Motor neuron (in vitro differentiated cells): ENCODE measurements at places on chromosomes 2 and 18. TPM values are rescaled to one million over a fixed set of nuclear protein-coding genes. Genes with fewer than 3 reads are reported as not detected.

GRCh38 chr2:240217431-240218301 is 77.2 kb upstream of the OTOS start:
- no peak for ATAC-seq

The MYCN gene
- 7.4 and 7.7 TPM in 2 replicates for total RNA-seq

GRCh38 chr18:24930971-24931370 is 421.0 kb downstream of the ZNF521 start:
- peak; percentile 42 for ATAC-seq

- peak; percentile 67 for ATAC-seq
Observed at GRCh38 chr2:3611589-3611988, 16.7 kb downstream of the COLEC11 start.

GRCh38 chr2:130371723-130372054 is 15.8 kb downstream of the PTPN18 start:
- ATAC-seq: no peak

GRCh38 chr2:43226955-43227829 is 786 bp upstream of the ZFP36L2 start:
- ATAC-seq: peak; percentile 71

GRCh38 chr2:122329278-122329677 is 573.8 kb downstream of the TSN start:
- ATAC-seq: no peak

The IL1RL2 gene
- 0.14 TPM in 1 of 2 replicates, not detected in the other for total RNA-seq

The RNF152 gene
- 18.5 and 23.9 TPM in 2 replicates for total RNA-seq

DNA sequence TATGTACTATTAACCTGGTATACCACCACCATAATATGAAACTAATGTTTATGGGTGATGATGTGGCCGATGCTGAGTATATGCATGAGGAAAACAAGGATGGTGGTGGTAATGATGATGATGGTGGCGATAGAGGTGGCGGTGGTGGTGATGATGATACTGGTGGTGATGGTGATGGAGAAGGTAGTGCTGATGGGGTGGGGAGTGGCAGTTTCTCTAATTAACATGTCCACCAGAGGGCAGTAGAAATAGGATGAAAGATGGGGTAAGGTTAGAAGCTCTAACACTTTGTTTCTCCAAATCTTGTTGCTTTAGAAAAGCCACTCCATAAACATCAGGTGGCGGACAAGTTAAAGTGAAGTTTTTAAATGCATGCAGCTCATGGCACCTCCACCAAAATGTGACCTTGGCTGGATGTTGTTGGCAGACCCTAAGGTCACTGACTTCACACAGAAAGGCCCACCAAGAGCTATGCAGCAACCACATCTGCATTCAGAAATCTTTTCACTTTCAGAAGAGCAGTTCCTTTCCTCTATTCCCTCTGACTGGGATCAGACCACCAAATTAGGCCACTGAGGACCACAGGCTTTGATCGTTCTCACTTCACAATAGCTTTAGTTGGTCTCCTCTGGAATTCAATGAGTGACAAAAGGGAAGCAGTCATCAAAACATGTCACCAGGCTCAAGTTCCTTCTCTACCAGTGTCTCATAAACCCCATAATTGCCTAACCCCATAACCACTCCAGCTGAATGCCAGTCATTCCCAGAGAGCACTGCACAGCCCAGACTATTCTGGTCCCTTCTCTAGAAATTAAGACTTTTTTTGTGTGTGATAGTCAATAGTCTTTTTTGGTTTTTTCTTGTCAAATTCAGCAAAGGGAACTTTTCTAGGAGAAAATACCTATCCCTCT is 7.5 kb upstream of the BCL11A start:
- ATAC-seq: no peak

GRCh38 chr2:195579776-195580555 is 77.1 kb upstream of the SLC39A10 start:
- no peak for ATAC-seq

DNA sequence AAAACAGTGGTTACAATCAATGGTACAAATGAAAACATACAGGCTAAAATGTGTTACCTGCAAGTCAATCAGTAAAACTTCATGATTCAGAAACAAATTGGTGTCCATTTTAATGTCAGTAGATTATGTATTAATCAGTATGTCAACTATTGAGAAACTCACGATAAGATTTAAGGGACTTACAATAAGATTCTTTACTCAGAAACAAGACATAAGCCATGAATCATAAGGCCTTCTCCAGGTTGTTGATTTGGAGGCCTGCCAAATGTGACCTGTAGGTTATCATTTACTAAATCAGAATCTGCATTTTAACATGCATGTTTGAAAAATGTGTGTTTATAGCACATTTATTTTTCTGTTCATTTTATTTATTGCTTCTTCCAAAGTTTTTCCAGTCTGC is 623.1 kb downstream of the CCDC85A start:
- no peak for ATAC-seq

The KHK gene
- total RNA-seq: 0.22 and 1.3 TPM in 2 replicates

DNA sequence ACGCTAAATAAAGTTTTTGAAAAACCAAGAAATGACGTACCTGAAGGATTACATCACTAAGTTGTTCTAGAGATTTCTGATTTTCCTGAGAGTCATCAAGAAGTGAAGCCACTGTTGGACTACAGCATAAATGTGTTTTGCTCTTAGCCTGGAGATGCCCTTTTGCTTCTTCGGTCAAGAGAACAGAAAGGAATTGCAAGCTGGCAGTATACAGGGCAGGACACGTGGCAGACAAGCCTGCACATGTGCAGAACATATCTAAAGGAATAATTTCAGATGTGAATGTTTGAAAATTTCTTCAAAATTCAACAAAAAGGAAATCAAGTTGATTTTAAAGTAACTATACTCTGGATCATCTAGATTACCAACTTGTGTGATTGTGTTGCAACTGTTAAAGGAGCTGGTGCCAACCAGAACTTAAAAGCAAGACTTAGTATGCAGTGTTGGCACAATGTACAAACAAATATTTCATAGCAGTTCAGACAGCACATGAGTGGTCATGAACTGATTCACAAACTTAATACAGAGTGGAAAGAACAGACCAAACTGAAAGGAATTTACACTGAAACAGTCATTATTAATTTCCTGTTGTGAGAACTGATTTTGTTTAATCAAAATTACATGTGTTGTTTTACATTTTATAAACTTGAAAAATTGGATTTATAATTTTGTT is 100.4 kb upstream of the CD226 start:
- peak; percentile 42 for ATAC-seq

The GPR35 gene
- 1.0 and 1.3 TPM in 2 replicates for total RNA-seq

The COL3A1 gene
- 594 and 650 TPM in 2 replicates for total RNA-seq

DNA sequence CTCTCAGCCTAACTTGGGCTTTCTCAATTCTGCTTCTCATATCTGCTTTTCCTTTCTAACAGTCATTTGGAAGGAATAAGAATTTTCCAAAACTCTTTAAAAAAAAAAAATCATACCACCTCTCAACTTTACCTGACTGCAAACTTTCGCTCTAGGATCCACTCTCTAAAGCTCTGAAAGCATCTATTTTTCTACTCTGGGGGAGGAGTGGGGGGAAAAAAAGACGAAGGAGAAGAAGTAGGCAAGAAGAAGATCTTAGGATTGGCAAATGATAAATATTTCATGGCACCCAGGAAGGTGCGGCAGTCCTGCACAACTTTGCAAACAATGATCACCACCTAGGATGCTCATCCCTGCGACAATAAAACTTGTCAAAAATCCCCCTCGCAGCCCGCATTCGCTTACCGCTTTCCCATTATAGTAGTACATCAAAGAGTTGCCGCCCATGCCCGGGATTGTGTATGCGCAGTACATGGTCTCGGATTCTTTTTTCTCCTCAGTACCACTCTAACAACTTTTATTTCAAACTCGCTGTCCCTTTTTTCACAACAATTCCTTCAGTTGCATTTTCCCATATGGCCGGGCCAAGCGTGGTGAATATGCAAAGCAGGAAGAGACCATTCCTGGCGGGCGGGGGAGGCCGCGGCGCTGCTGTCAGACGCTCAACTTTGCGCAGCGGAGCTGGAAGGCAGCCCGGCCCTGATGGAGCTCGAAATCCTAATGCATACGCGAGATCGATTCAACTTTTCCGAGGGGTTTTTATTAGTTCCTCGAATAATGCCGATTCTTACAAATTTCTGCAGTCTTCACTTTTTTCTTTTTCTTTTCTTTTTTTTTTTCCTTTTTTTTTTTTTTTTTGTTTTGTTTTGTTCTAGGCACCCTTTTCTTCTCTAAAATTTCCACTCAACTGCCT is 266.5 kb downstream of the TCF4 start:
- peak; percentile 75 for ATAC-seq

GRCh38 chr2:27255187-27255586 is 7.7 kb downstream of the SLC30A3 start:
- ATAC-seq: no peak

GRCh38 chr2:96320728-96321622 is 4.1 kb upstream of the ITPRIPL1 start:
- ATAC-seq: peak; percentile 61

GRCh38 chr2:221103930-221104329 is 468.2 kb downstream of the EPHA4 start:
- peak; percentile 19 for ATAC-seq

GRCh38 chr2:205901491-205901890 is 184.5 kb downstream of the INO80D start:
- ATAC-seq: peak; percentile 15
